ENCODE measurements at places on chromosomes 3 and 15.

GRCh38 chr3:15284121-15284889 lies 48.1 kb downstream of the SH3BP5 start:
- no peak for DNase-seq

DNA sequence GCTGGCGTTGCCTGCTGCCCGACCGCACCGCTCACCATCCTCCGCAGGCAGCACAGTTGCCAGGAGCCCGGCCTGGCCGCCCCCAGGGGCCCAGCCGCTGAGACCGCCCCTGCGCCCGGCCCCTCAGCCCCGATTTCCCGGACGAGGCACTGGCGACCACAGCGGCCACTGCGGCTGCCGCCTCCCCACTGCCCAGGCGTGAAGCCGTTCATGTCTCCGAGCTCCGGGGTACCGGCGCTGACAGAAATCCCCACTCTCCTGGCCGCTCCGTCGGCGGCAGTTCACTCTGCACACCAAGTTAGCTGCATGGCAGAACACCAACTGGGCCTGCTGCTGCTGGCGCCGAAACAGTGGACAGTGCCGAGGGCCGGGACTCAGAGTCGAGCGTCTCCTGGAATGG lies 8.5 kb downstream of the SELENOT start:
- no peak for DNase-seq

DNA sequence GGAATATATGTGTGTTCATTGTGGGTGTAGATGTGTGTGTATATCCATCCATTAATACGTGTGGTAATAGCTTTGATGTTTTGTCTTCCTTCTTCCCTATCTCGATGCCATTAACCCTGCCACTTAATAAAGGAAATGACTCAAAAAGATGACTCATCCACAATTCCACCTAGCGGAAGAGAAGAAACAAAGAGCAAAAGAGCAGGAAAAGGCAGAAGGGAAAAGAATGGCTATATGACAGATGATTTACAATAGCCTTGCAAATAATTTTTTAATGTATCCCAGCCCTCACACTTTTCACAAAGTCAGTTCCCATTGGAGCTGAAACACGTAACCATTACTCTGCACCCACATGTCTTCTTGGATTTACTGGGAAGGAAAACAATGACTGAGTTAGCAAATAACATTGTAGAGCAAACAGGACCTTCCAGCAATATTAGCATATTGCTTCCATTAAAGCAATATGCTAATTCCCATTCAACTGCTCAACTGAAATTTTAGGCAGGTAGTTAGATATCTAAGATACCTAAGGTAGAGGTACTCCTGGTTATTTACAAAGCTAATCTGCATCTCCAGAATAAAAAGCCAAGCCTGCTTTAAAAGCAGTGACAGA lies 197.2 kb downstream of the KCNAB1 start:
- DNase-seq: no peak

- DNase-seq: no peak
Observed at GRCh38 chr15:77475001-77475400, 54.3 kb downstream of the HMG20A start.

- DNase-seq: peak; percentile 61
Observed at GRCh38 chr15:67884514-67885174, 44.8 kb upstream of the RNU6-1 start.

- DNase-seq: no peak
Observed at GRCh38 chr3:137199678-137200077, 241.9 kb downstream of the IL20RB start.

GRCh38 chr3:125331243-125331642 lies 43.9 kb downstream of the ZNF148 start:
- no peak for DNase-seq

GRCh38 chr15:53759411-53759931 lies at the start of gene WDR72:
WDR72 (minus strand) TSS chr15:53759663; CDS start chr15:53733149, 26,514 bp downstream.
- peak; percentile 20 for DNase-seq

DNA sequence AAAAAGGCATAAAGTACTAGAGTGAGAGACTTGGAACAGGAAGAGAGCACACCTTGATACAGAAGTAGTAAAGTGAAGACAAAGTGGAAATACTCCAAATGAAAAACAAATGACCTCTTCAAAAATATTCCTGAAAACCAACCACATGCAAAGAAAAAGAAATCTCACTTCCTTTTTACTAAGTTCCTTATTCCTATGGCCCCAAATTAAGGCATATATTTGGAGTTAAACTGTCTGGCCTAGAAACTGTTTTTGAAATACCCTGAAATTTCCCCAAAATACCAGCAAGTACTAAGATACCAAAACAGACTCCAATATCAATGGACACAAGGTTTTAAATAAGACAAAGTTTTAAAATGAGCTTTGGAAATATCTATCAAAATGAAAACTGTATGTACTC lies 58.2 kb downstream of the ZNF148 start:
- DNase-seq: no peak

GRCh38 chr15:73368301-73369136 lies at the start of gene HCN4:
HCN4 (minus strand) TSS chr15:73368958; CDS start chr15:73368270, 688 bp downstream.
- DNase-seq: peak; percentile 38

- DNase-seq: no peak
Observed at GRCh38 chr15:77036537-77037387, 34.1 kb downstream of the TSPAN3 start.

DNA sequence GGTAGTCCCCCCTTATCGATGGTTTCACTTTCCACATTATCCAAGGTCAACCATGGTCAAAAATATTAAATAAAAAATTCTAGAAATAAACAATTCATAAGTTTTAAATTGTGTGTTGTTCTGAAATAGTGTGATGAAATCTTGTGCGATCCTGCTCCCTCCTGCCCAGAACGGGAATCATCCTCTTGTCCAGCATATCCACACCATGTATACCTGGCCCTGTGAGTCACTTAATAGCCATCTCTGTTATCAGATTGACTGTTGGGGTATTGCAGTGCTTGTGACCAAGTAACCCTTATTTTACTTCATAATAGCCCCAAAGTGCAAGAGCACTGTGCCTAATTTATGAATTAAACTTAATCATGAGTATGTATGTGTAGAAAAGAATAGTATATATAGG lies 19.1 kb downstream of the FAM81A start:
- DNase-seq: no peak

DNA sequence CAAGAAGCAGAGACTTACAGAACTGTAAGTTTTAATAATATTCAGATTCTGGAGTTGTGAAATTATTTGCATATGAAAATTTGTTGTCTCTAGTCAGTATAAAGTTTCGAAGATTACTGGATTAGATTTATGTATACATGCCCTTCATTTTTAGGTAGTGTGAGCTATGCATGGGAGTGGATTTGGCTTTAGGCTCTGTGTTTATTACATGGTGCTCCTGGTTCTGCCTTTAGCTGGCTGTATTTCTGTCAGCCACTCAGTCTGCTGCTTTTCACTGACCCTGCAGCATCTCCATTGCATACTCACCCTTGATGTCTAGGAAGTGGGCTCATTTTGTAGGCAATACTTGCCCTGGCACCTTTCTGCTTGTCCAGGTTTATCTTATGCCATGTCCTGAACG lies 147.5 kb upstream of the LRRFIP2 start:
- no peak for DNase-seq

GRCh38 chr3:163541629-163542028 lies 1536.7 kb downstream of the SI start:
- DNase-seq: no peak

DNA sequence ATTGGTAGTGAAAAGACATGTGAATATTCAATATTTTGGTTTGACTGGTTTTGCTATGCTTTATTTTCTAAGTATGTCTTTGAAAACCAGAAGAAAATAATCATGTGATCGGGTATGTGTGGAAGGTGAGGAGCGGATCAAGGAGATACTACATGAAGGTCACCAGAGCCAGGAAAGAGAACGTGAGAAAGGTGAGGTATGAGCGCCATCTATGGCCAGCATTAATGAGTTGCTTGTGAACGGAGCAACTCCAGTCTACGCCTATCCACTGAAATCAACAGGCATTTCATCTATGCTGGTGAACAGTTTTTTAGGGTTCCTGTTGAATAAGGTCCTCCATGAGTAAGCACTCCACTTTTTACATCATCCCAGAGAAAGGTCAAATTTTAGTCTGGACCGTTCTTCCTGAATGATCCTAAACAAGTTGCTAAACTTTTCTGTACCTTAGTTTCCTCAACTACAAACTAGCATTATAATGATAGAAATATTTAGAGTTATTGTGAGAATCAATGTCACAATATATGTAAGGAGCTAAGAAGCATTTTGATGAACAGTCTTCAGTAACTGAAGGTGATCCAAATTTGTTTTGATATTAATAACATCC lies 1435.2 kb upstream of the CADM2 start:
- peak; percentile 41 for DNase-seq

DNA sequence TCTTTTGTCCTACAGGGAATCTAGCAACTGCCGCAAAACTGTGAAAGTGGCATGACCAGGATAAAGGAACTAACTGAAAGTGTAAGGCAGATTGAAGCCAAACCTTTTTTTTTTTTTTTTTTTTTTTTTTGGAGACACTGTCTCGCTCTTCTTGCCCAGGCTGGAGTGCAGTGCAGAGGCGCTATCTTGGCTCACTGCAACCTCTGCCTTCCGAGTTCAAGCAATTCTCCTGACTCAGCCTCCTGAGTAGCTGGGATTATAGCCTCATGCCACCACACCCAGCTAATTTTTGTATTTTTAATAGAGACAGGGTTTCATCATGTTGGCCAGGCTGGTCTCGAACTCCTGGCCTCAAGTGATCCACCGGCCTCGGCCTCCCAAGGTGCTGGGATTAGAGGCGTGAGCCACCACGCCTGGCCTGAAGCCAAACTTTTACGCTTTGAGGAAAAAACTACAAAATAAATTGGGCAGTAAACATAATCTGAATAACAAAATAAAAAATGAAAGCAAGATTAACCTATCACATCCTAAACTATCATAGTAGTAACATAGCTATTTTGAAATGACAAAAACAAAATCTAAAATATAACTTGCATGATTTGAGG lies 9.7 kb downstream of the SLTM start:
- no peak for DNase-seq

DNA sequence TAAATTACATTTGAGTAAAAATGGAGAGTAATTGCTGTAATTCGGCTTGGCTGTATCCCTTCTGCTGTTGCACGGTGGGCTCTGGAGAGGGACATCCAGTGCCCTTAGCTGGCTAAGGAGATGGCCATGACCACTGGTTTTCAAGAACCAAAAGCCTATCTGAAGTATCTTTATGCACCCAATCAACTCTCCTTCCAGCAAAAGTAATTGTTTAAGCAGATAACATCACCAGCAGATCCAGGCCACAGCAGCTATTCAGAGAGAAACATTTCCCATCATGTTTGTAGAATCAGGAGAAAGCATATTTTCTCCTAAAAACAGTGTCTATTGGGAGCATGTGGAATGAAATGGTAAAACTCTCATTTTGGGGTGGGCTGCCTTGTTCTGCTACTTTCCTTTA lies 514.5 kb upstream of the RGMA start:
- no peak for DNase-seq

DNA sequence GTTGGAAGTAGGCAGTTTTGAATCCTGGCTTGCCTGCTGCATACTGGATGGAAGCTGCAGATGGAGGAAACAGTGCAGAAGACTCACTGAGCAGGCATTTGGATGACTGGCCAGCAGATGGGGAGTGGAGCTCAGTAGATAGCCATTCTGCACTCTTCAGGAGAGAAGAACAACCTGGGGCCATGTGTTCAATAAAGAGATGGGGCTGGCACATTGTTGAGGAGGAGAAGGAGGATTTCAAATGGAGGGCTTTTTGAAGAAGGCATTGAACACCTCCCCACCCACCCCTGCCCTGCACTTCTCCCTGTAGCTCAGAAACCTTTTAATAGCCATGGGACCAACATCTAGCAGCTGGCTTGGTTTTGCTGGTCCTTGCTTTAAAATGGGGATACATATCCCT lies 109.8 kb downstream of the CACNA1D start:
- no peak for DNase-seq

DNA sequence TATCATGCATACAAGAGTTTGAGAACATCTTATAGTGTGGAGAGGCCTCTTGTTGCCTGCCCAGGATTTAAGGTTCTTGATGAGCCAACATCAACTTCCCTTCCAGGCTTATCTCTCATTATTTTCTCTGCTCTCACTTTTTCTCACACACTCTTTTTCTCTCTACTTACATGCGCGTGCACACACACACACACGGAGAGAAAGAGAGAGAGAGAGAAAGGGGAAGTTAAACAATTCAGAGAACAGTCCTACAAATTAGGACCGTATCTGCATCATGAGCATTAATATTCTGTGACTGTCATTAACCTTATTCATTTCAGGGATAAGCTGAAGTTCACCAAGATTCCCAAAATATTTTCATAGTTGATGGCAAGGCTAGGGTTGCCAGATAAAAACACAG lies 269.0 kb downstream of the ZNF621 start:
- no peak for DNase-seq

DNA sequence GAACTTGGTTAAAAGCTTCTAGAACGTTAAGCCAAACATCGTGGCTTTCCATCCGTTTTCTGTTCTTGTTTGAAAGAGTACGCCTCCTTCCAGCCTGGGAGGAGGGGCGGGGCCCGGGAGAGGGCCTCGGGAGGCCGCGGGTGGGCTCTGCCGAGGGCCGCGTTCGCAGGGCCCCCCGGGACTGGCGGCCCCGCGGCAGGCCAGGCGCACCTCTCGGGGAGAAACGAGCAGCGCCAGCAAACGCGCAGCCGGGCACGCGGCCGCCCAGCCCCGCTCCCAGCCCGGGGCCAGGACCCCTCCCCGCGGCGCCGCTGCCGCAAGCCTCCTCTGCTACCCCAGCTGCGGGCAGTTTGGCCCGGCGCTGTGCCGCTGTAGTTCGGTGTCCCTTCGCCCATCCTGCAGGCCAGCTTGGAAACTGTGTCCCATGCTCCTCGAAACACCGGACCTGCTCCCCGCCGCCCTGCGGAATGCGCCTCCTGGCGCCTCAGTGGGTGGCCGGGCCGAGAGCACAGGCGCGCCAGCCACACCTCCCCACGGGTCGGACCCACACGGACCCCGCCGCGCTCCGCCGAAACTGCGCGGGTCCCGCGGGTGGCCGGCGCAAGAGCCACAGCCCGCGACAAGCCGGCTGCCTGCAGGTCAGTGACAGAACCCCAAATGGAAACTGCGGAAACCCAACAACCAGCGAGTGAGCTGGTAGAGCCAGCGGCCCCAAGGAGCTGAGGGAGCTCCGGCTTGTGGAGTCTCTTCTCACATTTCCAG lies 2.3 kb downstream of the OCA2 start:
- DNase-seq: peak; percentile 28

GRCh38 chr3:83460052-83460451 lies 1498.7 kb upstream of the CADM2 start:
- no peak for DNase-seq

DNA sequence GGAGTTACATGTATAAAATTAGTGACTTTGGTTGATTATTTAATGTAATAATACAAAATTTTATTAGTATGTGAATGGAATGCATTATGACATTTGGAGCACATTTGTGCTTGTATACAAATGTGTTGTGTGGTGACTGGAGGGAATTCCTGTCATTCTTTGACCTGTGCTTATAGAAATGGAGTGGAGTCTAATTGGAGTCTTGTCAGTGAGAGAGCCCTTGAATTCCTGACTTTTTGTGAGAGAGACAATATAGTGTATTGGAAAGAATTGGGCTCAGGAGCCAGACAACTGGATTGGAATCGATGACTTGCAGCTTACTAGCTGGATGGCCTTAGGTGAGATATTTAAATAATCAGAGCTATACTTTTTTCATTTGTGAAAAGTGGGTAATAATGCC lies 9.4 kb downstream of the TCF12 start:
- DNase-seq: no peak
